ENCODE measurements at places on chromosomes 3 and 15.

DNA sequence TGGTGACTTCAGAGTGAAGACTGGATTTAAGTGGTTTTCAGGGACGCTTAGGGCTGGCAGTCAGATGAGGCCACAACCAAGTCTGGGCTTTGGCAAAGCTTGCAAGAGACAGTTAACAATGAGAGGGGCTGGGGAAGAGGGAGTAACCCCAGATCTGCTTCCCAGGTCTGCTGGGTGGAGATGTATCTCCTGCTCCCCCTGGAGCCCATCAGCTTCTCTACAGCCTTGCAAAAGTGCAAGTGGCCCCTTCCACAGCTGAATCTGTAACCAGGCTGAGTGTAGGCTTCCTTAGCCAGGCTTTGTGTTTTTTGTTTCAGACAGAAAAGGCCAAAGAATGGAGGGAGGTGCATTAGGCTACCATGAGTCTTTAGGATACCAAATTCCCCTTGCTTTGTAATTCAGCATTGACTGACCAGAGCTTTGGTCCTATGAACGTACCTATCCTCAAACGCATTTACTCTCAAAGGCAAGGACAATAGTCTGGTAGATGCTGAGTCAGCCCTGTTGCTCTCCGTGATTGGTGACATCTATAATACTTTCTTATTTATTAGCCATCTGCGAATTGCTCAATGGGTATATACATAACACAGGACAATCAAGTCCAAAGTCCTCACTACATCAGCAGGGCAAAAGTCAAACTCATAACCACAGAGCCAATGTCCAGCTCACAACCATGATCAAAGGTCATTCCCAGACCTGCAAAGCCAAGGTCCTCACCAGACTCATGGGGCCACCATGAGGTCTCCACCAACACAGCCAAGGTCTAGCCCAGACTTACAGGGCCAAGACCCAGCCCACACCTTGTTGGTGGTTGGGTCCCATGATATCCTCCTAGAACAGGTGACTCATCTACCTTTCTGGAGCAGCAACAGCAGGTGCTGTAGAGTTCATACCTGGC lies 17.1 kb downstream of the CCDC13 start:
- DNase-seq = peak; percentile 52

DNA sequence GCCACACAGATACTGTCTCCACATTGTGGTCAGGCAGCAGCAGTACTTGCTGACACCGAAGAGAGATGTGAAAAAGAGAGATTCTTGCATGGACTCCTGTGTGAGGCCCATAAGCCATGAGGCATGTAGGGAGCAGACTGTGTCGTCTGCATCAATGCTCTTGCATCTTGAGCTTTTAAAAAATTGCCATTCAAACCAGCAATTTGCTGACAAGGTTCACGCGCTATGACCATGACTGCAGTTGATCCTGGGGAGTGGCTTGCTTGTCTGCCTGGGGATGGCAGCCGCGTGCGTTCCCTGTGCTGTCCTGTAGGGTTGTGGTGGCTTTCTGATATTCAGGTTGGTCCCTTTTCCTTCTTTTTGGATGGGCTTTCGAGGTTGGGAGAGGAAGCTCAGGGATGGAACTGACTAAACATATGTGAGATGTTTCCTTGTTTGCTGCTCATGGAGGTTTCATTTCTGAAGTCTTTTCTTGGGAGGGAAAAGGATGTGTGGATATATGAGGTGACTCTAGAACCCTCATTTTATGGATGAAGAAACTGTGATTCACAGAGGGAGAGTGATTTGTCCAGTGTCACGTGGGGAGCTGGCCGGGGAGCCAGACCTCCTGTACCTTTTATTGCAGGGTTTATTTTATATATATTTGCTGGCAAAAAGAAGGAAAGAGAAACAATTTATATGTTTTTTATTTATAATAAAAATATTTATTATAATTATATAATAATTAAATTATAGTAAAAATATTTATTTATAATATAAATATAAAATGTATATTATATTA lies 48.6 kb downstream of the LPP start:
- DNase-seq = no peak

DNA sequence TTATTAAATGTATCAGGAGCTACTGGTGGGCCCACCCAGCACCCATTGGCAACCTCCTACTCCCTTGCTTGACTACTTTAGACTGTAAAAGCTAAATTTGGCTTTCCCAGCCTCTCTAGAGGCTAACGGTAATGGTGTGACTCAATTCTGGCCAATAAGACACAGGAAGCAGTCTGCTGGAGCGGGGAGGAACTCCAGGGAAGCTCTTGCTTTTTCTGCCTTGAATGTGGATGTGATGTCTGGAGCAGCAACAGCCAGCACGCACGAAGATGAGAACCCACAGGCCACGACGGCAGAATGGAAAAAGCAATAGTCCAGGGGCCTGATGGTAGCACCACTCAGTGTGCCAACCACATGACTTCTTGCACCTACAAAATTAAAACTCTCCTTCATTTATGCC lies 39.9 kb downstream of the RAB6B start:
- DNase-seq = no peak

DNA sequence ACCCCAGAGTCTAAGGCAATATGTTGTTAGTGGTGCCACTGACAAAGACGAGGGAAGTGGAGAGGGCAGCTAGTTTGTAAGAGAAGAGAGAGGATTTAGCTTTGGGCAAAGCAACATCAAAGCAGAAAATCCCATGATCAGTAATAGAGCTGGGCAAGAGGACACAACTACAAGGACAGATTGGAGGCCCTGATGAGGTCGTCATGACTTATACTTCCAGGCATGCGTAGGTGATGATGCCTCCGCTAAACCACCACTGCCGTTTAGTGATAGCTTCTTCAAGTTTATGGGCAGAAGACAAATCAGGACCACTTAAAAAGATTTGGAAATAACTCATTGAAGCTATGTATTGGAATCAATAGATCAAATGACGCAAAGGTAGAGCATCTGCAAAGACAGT lies 2.6 kb downstream of the HRG start:
- DNase-seq = no peak

GRCh38 chr3:136207489-136208115 lies 11.5 kb upstream of the MSL2 start:
- no peak for DNase-seq

GRCh38 chr15:101407439-101407838 lies 82.1 kb downstream of the PCSK6 start:
- no peak for DNase-seq

- DNase-seq = no peak
Measured at GRCh38 chr3:101531473-101532086, 18.6 kb upstream of the SENP7 start.

GRCh38 chr15:31488437-31489204 lies 162.0 kb downstream of the KLF13 start:
- peak; percentile 81 for DNase-seq

Measured in HuH-7.5 (cell line).